Colonic mucosa (tissue), 4 donors: ENCODE measurements at places on chromosomes 12 and 14. TPM values are rescaled to one million over a fixed set of nuclear protein-coding genes. Genes with fewer than 3 reads are reported as not detected.

Gene MYF5
- total RNA-seq = not detected

Gene ASB2
- 13.4 TPM for total RNA-seq

Gene KNTC1
- total RNA-seq = 15.1 TPM

Gene CD163
- 25.3 TPM for total RNA-seq

Gene GYS2
- total RNA-seq = not detected

Gene KRT2
- not detected for total RNA-seq

Gene MGP
- total RNA-seq = 37.6 TPM

- DNase-seq = no peak
Measured at GRCh38 chr14:21780429-21781084, 106.9 kb upstream of the OR4E1 start.

- DNase-seq = no peak
Measured at GRCh38 chr14:81408595-81408994, 8.5 kb upstream of the STON2 start.

DNA sequence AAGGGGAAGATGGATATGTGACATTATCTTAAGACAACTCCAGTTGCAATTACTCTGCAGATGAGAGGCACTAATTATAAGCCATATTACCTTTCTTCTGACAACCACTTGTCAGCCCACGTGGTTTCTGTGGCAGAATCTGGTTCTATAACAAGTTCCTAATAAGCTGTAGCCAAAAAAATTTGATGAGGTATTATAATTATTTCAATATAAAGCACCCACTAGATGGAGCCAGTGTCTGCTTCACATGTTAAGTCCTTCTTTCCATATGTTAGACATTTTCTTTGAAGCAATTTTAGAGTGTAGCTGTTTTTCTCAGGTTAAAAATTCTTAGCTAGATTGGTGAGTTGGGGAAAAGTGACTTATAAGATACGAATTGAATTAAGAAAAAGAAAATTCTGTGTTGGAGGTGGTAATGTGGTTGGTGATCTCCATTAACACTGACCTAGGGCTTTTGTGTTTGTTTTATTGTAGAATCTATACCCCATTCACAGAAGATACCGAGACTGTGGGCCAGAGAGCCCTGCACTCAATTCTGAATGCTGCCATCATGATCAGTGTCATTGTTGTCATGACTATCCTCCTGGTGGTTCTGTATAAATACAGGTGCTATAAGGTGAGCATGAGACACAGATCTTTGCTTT is 36.9 kb downstream of the PSEN1 start:
- DNase-seq = no peak

DNA sequence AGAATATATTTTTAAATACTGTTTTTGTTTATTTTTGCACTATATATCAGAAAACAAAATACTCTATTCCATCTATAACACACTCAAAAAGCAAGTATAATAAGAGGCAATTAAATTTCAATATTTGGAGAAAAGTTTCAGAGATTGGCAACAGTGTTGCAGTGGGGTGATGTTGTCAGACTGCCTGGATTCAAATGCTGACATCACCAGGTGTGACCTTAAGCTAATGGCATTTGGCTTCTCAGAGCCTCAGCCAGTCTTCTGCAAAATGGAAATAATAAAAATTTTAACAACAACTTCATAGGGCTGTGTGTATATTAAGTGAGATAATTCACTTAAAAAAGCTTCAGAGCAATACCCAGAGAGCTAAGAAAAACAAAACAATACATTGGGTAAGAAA is 74.7 kb downstream of the TMTC1 start:
- DNase-seq = no peak

GRCh38 chr14:38761033-38761432 is 342.0 kb downstream of the SEC23A start:
- peak; percentile 31 for DNase-seq

DNA sequence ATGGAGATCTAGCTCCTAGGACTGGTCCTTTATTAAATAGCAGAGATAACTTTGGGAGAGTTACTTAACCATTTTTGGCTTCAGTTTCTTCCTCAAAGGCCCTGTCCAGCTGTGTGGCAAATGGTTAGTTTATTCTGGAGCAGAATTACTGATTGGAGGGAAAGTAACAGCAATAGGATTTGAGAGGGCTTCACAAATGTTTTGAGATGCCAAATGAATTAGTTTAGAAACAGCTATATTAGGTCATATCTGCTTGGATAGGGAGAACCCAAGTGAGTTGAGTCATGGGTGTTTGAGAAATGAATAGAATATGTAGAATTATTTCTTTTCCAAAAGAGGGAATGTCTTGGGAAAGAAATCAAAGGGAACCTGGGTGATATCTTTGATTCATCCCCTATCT is 17.5 kb downstream of the RASSF3 start:
- DNase-seq = no peak

DNA sequence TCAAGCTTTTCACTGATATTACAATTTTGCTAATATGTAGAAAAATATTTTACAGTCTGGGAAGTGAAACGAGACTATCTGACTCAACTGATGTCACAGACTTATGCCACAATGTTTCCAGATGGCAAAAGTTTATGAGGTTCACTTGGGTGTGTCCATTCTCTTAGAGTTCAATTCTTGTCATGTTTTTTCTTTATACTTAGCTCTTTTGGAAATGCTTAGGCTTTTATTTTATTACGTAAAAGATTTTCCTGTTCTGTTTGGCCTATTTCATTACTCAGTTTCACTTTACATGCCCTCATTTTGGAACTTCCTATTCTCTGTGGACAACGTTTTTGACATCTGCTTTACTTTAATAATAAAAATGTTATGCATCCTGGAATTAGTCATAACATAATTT is 2.1 kb upstream of the PDZRN4 start:
- DNase-seq = no peak

DNA sequence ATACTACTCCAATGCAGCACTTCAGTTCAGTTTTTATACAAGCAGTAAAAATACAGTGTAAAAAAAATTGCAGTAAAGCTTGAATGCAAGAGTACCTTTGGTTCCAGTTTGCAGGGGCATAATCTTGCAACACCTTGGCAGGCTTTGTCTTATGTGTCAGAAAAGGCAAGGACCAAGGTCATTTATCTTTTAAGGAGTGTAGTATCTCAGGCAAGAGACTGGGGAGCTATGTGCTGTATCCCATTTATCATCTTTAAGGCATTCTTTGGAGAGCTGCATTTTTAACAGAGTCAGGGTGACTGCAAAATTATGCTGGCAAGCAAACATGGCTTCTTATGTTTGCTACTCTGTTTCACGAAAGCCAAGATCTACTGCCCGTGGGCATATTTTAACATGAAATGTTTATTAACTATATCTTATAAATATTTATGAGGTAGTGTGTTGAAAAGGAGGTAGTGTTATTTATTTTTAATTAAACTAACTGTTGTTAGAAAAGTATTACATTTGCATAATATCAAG is 14.8 kb upstream of the DLGAP5 start:
- DNase-seq = no peak

DNA sequence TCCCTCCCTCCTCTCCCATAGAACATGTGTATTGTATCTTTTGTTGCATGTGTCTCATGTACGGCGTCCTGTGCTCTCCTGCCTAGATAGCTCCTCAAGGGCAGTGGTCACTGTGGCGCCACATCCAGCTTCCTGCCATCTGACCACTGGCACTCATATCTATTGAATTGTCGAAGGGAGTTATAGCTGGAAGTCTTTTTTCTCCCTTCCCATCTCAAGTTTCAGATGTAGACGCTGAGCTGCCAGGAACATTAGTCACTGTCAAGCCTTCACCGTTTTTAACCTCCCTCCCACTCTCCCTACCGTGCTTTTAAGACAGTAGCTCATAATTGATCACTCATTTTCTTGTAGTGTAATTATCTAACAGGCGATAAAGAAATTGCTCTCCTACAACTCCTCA is 33.0 kb downstream of the MTHFD1 start:
- no peak for DNase-seq

- no peak for DNase-seq
Measured at GRCh38 chr14:64562436-64562835, 12.7 kb downstream of the PPP1R36 start.

GRCh38 chr12:116184763-116185162 is 92.7 kb downstream of the MED13L start:
- DNase-seq = no peak

DNA sequence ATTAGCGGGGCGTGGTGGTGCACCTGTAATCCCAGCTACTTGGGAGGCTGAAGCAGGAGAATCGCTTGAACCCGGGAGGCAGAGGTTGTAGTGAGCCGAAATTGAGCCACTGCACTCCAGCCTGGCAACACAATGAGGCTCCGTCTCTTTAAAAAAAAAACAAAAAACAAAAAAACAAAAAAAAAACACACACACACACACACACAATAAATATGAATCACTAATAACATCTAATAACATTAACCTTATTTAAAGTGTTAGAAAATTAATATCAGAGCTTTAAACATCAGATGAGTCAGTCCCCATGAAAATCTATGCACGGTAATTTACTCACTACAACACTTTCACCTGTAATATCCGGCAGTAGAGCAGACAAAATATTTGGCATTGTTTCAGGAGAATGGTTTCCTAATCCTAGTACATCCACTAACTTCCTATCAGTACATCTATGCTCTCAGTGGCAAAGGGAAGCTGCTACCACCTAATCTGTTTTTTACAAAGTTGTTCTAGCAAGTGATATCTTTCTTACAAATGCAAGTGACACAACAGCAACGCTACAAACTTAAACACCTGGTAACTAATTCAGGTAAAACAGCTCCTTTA is 36.2 kb downstream of the MED13L start:
- DNase-seq = no peak

DNA sequence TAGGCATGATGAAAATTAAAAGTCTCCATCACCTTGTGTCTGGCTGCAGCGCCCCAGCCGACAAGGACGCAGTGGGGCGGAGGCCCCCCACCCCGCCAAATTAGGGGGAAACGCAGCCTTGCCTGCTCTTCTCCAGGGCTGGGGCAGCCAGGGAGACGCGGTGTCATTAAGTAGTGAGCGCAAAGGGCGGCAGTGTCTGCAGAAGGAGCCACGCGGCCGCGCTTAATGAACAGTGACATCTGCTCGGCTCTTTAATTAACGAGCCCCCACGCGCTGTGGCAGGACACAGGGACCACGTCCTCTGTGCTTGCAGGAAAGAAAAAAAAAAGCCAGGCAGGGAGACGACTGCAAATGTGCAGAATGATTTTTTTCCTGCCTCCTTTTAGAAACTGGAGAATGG is 93.4 kb upstream of the NCOR2 start:
- no peak for DNase-seq

- no peak for DNase-seq
Measured at GRCh38 chr12:109888179-109889020, 8.1 kb upstream of the GLTP start.

GRCh38 chr12:28082096-28082495 is 108.2 kb upstream of the CCDC91 start:
- no peak for DNase-seq

GRCh38 chr12:53048033-53048779 is 1.7 kb upstream of the TNS2 start:
- peak; percentile 74 for DNase-seq

GRCh38 chr12:2812290-2813213 is at the start of gene ITFG2:
Gene ITFG2, plus strand, starts transcription at chr12:2812668. Its CDS starts 93 bp downstream, at chr12:2812761.
- peak; percentile 99 for DNase-seq

DNA sequence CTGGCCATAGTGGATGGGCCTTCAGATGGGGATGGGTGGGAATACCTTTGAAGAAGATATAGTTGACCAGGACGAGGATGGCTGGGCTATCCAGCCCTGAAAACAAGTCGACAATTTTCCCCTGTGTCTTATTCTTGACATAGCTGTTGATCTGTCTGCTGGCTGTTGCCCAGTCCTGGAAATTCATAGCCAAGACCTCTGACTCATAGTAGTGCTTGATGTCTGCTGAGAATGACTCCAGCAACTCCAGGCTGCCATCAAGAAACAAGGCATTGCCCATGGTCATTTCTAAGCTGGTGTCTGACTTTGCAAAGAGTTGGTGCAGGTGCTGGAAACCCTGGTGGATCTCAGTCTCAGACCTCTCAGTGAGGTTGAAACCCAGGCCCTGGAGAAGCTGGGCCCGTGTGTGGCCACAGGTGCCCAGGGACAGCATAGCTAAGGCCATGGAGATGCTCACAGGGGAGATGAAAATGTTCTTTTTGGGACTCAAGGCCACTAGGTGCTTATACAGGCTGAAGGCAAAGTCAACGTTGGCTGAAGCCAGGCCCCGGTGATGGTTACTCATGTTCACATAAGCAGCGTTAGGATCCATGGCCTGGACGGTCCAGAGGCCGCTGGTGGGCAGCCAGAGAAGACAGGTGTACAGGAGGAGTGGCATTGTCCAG is 9.0 kb downstream of the SERPINA6 start:
- DNase-seq = peak; percentile 17

DNA sequence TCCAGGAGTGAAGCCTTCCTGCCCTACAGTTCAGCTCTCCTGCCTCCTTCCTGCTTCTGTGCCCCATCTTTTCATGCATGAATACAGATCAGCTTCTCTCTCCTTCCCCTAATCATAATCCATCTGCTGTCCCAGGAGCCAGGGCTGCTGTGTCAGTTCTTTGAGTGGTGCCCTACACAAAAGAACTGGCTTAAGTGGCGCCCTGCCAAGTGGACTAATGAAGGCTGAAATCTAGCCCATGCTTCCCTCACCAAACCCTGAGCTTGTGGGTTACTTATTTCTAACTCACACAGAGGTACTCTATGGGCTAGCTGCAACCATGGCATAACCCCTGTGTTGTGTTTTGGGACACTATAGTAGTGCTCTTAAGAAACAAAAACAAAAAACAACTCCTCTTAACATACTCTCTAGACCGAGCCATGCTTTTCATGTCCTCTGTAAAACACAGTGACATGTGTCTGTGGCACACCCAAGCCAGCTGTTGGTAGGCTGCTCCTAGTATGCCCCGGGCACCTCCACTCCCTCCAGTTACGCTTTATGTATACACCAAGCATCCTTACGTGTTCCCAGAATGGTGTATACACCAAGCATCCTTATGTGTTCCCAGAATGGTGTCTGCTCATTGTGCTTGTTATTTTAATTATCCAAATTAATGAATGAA is 19.3 kb upstream of the ETV6 start:
- DNase-seq = no peak

DNA sequence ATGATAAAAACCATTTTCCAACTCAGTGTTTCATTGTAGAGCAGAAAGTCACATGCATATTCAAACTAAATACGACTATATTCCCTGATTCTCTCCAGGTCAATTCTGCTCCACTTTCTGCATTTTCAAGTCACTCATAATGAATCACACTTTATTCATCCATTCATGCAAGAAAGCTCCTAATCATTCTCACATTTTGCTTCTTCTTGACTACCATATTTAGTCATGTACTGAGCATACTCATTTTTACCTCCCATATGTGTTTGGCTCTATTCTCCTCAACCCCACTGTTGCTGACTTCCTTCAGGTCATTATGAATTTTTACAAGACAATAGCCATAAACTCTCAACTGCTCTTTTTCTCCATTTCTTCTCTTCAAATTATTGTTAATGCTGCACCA is 43.4 kb upstream of the PIK3C2G start:
- no peak for DNase-seq

DNA sequence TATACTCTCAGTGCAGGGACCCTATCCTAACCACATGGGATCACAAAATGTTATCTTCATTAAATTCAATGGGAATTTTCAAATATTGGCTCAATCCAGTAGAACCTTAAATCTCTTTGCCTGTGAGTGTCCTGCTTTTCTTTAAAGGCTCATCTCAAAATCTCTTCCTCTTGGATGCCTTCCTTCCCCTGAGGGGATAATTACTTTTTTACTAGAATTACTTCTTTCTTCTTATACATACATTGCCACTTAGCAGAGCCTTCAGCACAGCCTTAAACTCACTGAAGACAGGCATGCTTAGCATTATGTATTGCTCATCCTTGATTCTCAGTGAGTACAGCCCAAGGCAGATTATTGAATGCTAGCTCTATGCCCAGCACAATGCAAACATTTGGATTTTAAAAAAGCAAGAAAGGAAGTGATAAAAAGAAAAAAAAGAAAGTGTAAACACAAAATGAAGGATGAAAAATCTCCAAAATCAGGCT is 1918.0 kb upstream of the FLRT2 start:
- no peak for DNase-seq
